Urinary bladder (tissue), 4 donors: ENCODE measurements at places on chromosomes 1 and 21. TPM values are rescaled to one million over a fixed set of nuclear protein-coding genes. Genes with fewer than 3 reads are reported as not detected.

- DNase-seq: no peak
These were observed 13.4 kb downstream of the PTPN14 start for GRCh38 chr1:214537872-214538473.

- DNase-seq: no peak
These were observed 89.4 kb downstream of the SDCCAG8 start for GRCh38 chr1:243345205-243345604.

GRCh38 chr1:10283318-10283984 is 73.1 kb downstream of the KIF1B start:
- DNase-seq: no peak

Gene LCE3D
- polyA plus RNA-seq: not detected

- no peak for DNase-seq
These were observed 13.3 kb downstream of the SCNN1D start for GRCh38 chr1:1293263-1294249.

Gene METTL13
- polyA plus RNA-seq: 22.1 TPM

- no peak for DNase-seq
These were observed 479.0 kb downstream of the SIPA1L2 start for GRCh38 chr1:232150770-232151548.

DNA sequence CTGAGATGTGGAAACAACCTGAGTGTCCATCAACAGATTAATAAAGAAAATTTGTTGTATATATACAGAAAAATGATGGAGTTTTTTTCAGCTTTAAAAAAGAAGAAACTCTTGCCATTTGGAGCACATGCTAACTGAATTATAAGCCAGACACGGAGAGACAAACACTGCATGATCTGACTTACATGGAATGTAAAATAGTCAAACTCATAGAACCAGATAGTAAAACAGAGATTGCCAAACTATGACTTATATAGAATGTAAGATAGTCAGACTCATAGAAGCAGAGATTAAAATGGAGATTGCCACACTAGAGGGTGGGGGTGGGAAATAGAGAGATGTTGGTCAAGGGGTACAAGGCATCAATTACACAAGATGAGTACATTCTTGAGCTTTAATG is 1786.6 kb downstream of the PLA2G4A start:
- DNase-seq: no peak

Gene AGBL4
- 0.08 TPM for polyA plus RNA-seq

DNA sequence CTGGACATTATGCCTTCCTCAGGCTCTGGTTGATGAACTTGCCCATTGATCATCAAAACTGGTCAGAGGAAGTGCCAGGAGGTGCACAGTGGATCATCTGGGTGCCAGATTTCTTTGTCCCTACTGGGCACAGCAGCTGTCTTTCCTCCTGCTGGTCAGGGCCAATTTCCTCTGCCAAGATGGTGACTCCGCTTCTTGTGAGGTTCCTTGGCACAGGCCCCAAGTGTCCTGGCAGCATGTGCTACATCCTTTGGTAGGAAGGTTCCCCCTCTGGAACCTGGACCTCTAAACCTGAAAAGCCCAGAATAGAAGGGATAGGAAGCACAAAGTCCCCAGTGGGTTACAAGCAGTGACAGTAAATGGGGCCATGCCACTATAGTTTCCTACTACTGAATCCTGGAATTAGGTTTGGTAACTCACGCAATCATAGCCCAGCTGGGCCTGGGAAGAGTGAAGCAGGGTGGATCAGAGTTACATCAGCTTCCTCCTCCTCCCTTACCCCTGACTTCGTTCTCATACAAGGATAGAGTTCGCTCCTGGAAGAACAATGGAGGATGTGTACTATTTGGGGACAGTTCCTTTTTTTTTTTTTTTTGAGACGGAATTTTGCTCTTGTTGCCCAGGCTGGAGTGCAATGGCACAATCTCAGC is 147.1 kb downstream of the CNIH3 start:
- DNase-seq: no peak

- DNase-seq: no peak
These were observed 118.7 kb downstream of the CASZ1 start for GRCh38 chr1:10677491-10678391.

Gene CLCNKA
- 0.09 TPM for polyA plus RNA-seq

GRCh38 chr1:201506092-201506491 is 831 bp downstream of the CSRP1 start:
- DNase-seq: no peak

DNA sequence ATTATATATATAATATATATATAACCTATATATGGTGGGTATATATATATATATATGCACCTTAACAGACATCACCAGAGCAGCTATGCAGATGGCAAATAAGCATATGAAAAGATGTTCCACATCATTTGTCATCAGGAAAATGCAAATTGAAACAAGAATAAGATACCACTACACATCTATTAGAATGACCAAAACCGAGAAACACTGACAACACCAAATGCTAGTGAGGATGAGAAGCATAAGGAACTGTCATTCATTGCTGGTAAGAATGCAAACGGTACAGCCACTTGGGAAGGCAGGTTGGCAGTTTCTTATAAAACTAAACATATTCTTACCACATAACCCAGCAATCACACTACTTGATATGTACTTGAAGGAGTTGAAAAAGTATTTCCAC is 219.8 kb upstream of the PRMT6 start:
- no peak for DNase-seq

DNA sequence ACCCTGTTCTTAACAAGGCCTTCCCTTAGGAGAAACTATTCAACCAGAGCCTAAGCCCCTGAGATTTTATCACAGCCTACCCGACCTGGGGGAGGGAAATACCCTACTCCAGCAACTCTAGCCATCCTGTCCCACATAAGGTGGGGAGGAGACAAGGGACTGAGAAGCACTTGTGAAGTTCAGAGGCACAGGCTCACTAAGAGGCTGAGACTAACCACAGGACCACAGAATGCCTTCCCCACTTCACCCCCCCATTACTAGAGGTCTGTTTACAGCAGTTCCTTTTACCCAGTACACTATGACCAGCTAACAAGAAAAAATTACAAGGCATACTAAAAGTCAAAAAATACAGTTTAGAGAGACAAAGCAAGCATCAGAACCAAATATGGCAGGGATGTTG is 86.8 kb downstream of the TEX35 start:
- DNase-seq: no peak

Gene HTR6
- not detected for polyA plus RNA-seq

DNA sequence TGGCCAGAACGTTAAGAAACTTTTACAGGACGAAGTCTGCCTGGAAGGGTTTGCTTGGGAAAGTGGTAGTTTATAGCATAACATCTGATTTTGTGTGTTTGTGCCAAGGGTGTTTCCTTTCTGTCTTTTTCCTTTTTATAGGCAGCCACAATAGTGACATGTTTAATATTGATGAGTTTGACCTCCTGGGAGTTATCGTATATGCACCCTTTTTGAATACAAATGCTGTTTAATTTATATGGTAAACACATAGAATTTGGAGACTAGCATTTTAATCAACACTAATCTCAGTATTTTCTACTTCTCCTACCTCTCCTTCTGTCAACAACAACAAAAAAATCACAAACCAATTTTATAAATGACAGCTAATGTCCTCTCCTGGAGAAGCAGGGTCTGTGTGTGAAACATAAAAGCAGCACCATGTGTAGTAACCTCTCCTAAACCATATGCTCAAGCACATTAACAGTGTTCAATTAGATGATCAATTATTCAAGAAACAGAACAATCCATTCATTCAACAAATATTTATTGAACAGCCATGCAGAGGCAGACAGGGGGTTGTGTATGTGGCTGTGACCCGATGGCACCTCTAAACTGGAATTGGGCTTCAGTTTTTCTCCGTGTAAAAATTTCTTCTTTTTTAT is 604 bp upstream of the FMN2 start:
- DNase-seq: no peak

DNA sequence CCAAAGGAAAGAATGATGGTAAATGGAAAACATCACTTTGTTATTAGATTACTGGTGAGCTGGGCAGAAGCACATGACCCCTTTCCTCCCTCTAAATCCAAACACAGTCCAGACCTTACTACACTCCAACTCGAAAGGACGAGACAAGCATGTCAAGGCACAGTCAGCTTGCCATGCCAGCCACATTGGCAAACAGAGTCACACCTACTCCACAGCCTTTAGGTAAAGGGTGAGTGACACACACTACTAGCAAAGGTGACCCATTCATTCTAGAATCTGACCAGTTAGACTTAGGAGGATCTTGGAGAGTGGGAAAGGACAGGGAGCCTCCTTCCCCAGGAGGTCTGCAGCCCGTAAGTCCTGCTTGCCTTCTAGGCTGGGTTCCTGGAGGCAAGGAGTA is 3.0 kb downstream of the SLC44A3 start:
- no peak for DNase-seq

DNA sequence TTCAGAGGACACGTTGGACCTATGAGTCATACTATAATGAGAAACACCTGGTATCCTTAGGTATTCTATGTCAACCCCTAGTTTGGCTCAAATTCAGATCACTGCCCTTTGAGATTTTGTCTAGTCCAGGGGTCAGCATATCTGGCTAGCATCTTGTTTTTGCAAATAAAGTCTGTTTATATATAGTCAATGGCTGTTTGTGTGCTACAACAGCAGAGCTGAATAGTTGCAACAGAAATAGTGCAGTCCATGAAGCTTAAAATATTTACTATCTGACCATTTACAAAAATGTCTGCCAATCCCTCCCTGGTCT is 48.5 kb upstream of the EDEM3 start:
- no peak for DNase-seq

GRCh38 chr1:156592910-156593660 is 1.5 kb downstream of the NAXE start:
- DNase-seq: no peak

Gene AK5
- 0.79 TPM for polyA plus RNA-seq

GRCh38 chr1:105838071-105838470 is 1218.4 kb upstream of the PRMT6 start:
- DNase-seq: no peak

DNA sequence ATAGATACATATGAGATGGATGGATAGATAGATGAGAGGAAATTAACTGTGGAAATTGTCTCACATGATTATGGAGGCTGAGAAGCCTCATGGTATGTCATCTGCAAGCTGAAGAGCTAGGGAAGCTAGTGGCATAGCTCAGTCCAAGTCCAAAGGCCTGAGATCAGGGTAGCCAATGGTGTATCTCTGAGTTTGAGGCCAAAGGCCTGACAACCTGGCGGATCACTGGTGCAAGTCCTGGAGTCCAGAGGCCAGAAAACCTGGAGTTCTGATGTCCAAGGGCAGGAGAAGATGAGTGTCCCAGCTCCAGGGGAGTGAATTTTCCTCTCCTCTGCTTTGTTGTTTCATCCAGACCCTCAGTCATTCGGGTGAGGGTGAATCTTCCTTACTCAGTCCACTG is 43.9 kb upstream of the SPOCD1 start:
- DNase-seq: no peak
